NCI-H1694 (cell line): ENCODE measurements at places on chromosomes 6 and 20.
A peak's percentile ranks its signal among the peaks of the same experiment; 100 is the strongest.

DNA sequence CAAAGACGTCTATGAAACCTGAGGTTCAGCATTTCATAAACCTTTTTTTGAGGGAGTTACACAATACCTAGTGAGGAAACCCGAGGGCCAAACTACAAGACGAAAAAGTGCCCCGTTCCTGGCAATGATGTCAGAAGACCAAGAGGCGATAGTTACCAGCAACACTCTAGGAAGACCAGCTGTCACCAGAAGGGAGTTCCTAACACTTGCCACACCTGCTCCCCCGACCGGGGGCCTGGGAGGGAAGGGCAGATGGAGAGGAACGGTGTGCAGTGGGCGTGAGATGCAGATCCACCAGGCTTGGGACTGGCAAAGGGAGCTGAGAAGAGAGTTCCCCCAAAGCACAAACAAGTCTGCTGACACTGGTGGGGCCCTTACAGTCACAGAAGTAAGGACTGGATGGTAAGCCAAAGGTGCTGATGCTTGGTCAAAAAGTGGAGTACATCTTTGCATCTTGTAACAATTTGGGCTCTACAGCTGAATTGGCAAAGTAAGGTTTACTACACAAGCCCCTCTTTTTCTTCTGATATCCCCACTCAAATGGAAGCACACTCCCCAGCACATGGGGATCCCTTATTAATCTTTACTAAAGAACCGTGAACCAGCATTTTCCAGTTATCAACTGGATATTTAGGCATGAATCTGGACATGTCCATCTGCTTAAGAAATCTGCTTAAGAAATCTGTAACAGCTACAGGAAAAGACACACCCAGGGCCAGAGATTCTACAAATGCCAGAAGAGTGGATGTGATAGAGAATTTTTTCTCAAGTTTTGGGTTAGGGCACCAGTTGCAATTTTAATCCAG lies 38.5 kb downstream of the PANK2 start:
- DNase-seq = peak; percentile 70

GRCh38 chr20:5674176-5674660 lies 76.0 kb upstream of the SHLD1 start:
- DNase-seq = no peak

DNA sequence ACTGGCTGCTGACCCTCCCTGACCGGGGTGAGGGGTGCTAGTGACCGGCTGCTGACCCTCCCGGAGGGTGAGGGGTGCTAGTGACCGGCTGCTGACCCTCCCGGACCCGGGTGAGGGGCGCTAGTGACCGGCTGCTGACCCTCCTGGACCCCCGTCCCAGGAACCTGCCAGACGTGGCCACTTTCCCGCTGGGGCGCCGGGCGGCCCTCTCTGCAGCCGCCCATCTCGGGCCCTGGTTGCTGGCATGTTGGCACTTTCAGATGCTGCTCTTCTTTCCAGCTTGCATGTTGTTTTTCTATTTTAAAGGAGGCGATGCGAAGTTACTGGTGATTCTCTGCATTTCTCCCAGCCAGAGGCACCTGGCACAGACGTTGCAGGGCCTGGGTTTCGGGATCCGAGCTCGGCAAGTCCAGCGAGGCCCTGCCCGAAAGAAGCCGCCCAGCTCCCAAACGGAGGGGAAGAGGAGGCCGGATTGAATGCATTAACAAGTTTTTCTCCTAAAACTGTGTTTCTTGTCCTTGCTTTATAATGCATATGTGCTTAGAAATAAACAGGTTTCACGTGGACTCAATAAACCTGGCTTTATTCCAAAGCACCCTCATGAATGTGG lies 34.4 kb downstream of the FRMD1 start:
- DNase-seq = no peak

DNA sequence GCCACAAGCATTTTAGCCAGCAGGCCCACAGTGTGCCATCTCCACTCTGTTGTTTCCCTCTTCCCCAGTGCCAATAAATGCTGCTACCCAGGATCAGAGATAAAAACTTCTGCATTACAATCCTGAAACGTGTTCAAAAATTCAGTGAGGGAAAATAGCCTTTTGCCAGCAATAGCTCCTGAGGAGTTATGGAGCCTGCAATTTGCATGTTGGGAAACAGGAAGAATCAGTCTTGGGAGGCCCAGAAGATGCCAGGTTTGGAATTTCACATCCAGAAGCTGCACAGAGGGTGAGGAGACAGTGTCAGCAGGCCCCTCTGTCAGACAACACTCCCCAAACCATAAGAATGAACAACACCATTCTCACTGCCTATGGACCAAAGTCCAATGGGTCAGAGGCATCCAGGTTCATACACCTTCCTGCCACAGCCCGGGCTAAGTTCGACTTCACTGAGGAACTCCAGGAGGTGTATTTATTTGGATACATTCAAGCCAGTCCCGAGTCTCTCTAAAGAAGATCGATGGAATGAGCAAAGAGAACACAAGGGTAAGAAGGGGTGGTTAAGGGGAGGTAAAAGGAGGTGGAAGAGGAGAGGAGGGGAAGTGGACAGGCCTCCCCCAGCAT lies 20.8 kb downstream of the RRBP1 start:
- DNase-seq = no peak

DNA sequence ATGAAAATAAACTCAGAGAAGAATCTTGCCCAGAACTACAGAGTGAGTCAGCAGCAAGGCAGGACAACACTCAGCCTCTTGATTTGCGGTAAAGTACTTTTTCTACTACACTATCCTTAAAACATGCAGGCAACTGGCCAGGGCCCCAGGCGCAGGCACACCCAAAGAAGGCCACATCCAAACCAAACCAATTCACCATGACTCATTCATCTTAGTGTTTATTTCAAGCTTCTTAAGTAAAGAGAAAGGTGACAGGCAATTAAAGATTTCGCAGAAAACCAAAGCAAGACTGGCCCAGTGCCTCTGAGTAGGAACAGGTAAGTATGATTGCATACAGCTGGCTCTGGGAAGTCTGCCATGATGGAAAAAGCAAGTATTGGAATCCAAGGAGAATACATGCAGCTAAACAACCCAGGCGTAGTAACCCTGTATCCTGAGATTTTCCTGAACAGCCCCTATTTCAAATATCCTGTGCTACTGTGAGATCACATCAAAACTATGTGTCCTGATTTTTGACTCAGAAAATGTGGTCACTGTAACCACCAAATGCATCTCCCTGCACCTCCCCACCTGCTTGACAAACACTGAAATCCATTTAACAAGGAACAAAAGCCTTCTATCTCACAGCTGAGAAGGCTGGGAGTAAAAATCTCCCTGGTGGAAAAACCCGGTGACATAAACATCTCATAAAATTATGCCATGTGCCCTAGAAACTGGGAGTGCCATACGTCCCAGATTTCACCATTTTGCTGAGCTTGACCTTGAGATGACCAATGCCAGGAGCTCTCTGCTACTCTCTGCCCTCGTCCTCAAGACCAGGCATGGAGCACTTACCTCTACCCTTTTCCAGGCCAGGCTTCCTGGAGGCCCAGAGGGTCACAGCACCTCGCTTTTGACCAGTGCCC lies 12.4 kb downstream of the WFDC3 start:
- DNase-seq = no peak

- DNase-seq = no peak
Observed at GRCh38 chr6:4664117-4664626, 112.0 kb upstream of the CDYL start.

- no peak for DNase-seq
Observed at GRCh38 chr6:168999392-168999791, 254.3 kb downstream of the THBS2 start.

- no peak for DNase-seq
Observed at GRCh38 chr20:46114449-46114848, 3.7 kb upstream of the CD40 start.

DNA sequence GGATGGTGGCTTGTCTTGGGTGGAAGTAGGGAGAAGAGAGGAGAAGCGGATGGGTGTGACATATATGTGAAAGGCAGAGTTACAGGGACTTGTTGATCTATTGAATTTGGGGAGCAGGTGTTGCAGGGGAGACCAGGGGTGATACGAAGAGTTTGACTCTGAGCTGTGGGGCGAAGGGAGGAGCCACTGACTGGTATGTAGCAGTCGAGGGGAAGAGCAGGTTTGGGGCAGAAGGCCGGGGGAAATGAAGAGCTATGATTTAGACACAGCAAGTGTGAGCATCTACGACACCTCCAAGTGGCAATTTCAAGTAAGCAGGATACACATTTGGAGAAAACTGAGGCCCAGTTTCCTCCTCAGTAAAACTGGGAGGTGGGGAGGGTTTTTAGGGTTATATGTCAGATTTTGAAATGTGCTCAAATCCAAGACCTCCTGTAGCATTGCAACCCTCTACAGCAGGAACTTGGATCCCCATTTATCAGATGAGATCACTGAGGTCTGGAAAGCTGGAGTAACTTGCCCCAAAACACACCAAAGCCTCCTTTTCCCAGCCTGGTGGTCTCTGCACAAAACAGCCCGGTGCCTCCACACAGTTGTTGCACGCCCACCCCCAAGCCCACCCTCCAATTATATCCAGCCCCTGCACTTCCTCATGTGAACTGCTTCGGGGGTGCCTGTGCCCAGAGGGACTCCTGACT lies 137.8 kb downstream of the PREX1 start:
- no peak for DNase-seq

DNA sequence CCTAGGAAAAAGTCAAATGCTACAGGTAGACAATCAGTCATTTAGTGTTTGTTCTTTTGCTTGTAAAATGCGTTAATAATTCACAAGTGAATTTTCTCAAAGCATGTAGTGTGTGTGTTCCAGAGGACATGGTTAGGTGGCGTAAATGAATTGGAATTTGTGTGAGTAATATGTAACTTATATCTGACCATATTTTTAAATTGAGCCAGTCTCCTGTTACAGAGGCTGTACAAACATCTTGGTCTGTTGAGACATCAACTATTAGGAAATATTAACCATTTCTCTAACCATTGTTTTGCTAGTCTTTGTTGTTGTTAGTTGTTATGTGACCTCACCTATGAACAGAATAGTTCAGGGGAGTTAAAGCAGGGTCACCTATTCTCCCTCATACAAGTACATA lies 22.7 kb downstream of the MCM8 start:
- DNase-seq = no peak

DNA sequence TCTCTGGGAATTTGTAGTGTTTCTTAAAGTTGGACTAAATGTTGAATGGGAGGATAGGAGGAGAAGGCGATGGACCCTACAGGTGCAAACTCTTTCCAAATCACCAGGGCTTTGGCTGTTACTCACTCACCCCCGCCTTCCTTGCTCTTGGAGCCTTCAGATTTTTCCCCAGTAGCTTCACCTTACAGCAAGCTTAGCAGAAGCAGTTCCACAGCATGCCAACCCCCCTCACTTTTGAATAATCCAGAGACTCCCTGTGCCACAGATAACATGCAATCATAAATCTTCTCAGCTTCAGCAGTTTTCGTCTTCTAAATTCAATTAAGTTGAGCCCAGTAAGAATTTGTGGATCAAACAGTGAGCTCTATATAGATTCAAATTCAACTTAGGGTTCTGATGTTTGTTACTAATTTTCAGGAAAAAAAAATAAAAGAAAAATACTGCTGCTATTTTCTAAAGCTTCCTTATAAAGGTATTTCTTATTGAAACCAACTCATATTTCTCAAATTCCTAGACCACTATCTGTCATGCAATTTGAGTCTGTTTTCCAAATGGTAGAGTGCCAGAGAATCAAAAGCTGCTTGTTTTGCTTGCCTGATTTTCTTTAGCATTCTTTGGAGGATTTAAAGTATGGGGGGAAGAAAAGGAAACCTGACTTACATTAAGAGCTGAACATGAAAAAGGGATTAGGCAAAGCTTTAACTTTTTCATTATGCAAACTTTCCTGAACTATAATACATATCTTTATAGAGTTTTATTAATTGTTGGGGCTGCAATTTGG lies 166.4 kb downstream of the EYA4 start:
- DNase-seq = no peak

- DNase-seq = no peak
Observed at GRCh38 chr6:152648105-152648504, 10.9 kb upstream of the SYNE1 start.

GRCh38 chr20:15923030-15923776 lies 650.0 kb downstream of the KIF16B start:
- no peak for DNase-seq

DNA sequence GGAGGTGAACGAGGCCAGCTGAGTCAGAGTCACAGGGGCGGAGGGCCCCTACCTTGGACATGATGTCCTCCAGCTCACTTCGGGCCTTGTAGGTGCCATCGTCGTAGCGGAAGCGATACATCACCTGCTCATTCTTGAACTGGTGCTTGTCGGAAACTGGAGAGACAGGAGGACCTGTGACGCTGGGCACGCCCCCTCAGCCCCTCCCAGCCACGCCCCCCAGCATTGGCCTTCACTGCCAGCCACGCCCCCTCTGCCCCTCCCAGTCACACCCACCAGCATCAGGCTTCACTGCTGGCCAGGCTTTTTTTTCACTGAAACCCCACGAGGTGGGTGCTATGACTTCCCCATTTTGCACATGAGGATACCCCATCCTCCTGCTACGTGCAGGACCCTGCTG lies 148.2 kb downstream of the PREX1 start:
- DNase-seq = no peak

GRCh38 chr20:38266426-38266825 lies 5.9 kb upstream of the KIAA1755 start:
- DNase-seq = no peak

DNA sequence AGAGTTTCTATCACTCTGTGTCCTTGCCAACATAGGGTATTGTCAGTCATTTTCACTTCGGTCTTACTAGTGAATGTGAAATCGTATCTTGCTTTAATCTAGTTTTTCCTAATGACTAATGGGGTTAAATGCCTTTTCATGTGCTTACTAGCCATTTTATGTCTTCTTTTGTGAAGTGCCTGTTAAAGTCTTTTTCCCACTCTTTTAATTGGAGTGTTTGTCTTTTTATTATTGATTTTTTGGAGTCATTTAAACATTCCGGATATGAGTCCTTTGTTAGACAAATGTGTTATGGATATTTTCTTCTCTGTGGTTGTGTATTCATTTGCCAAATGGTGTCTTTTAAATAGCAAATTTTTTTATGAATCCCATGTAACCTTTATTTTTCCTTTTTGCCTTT lies 194.6 kb downstream of the CDH26 start:
- DNase-seq = no peak

GRCh38 chr6:3848925-3849605 lies at the start of gene FAM50B:
Gene FAM50B (plus strand): TSS chr6:3849373. CDS start chr6:3849812, 439 bp downstream.
- DNase-seq = no peak

GRCh38 chr6:108760126-108761050 lies 87.8 kb upstream of the ARMC2 start:
- DNase-seq = no peak

DNA sequence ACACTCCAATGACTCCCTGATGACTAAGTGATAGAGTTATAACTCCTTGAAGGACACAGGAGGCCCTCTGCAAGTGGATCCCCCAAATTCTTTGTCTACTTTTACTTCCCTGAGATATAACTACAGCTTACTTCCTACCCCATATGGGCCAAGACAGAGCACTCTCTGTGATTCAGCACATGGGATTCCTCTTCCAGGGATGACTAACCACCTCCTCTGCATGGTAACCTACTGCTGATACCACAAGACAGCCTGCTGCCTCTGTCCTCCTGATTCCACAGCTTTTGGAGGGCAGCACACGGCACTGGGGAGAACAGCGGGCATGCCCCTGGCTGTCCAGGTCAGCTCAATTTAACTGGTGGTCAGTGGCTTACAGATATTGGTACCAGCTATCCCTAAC lies 675.7 kb upstream of the AGPAT4 start:
- no peak for DNase-seq
